ENCODE measurements at places on chromosomes 2 and 18. TPM values are rescaled to one million over a fixed set of nuclear protein-coding genes. Genes with fewer than 3 reads are reported as not detected.

DNA sequence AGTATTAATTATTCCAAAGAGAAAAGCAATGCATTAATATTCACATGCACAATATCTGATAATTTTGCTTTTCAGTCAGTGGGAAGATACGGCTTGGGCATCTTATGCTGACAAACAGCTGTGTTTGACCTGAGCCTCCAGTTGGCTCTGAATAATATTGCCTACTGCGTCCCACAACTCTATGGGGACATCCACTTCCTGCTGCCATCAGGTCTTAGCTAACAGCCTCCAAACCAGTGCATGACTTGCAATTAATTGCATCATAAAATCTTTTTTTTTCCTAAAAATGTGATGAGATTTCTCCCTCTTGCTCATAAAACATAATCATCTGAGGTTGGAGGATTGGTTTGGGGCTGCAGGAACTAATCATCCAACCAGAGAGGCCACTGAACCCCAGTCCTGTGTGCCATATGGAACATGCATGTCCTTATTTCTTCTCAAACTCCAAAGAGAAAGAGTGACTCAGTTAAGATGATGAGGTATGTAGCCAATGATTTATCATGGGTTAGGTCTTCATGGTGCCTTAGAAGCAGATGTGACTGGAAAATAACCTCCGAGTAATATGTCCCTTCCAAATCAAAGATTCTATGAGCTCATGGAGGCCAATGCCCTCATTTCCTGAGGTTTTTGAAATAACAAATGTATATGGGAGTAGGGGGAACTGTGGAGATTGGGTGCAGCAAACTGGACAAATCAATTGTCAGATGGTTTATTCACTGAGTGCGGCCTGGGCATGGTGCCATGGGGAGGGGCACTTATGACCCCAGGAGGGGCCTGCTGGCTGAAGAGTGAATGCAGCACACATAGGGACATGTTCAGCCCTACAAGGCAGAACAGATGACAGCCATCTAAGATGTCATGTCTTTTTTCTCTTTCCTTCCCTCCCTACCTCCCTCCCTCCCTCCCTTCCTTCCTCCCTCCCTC is 39.4 kb downstream of the EDAR start:
- no peak overlapping the region for H3K27ac ChIP-seq
- no peak overlapping the region for H3K4me3 ChIP-seq
- H3K27me3 ChIP-seq = no peaks in the 10 kb centered on the region

DNA sequence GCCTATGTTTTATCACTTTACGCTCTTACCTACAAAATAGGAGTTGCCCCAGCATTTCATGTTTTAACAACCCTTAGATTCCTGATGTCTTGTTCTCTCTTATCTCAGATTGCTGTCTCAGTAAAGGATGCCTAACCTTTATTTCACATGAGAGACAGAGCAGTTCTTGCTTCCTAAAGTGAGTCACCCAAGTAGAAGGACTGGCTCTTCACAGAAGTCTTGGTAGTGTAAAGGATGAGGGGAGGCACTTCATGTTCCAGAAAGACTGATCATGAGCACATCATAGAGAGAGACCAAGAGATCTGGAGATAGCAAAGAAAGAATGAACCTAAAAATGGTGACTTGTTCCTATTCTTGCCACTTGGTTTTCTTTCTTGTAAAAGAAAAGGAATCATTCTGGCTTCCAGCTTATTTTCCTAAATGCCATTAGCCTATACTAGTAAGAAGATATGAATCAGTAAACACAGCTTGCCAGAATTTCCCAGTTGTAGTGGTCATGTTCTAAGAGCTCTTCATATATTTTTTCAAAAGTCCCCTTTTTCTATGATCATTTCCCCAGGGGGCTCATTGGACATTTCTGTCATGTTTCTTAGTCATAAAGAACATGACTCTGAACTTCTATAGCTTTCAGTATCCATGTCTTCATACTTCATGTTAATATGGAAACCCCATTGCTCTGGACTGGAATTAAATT is 54.9 kb downstream of the MAPRE2 start:
- no peak overlapping the region for H3K27ac ChIP-seq
- H3K36me3 ChIP-seq = no peaks in the 10 kb centered on the region
- no peak overlapping the region for H3K4me3 ChIP-seq

Gene ST6GAL2
- total RNA-seq = 0.34 TPM

DNA sequence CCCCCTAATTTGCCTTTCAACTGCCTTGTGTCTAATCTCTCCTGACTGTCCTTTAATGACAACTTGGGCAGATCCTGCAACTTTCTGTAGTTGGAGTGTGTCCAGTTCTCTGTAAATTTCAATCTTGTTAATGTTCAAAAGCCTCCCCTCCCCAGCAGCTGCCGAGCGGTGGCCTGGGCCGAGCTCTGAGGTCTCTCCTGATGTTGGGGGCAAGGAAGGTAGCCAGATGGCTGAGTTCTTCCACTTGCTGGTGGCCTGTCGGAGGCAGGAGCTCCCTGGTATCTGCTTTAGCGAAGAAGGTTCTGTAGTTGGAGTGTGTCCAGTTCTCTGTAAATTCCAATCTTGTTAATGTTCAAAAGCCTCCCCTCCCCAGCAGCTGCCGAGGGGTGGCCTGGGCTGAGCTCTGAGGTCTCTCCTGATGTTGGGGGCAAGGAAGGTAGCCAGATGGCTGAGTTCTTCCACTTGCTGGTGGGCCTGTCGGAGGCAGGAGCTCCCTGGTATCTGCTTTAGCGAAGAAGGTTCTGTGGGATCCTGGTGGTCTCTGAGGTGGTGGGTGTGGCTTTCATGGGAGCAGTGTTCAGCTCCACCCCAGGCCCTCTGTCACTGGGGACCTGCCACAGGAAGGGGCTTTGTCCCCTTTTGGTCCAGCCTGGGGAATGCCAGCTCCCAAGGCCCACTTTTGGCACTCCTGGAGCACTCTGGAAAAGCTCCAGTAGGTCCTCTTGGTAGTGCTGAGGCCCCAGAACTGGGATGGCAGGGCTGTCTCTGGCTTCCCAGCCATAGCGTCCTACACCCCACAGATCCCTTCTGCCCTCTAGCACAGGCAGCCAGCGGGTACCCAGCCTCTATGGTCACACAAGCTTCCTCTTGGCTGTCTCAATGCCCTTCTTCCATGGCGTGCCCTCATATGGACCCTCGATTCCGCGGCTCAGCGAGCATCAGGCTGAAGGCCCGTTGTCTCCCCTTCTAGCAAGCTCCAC is 211.9 kb downstream of the ALPK2 start:
- H3K4me1 ChIP-seq = peaks cover 39% of the 10 kb centered on the region
- no peaks in the 10 kb centered on the region for H3K36me3 ChIP-seq
- H3K27ac ChIP-seq = peak overlapping the region; percentile 69

Gene SP140
- not detected for total RNA-seq

GRCh38 chr2:227829337-227829736 is 15.7 kb downstream of the CCL20 start:
- H3K27ac ChIP-seq = no peak overlapping the region
- H3K27me3 ChIP-seq = no peaks in the 10 kb centered on the region
- no peaks in the 10 kb centered on the region for H3K36me3 ChIP-seq

DNA sequence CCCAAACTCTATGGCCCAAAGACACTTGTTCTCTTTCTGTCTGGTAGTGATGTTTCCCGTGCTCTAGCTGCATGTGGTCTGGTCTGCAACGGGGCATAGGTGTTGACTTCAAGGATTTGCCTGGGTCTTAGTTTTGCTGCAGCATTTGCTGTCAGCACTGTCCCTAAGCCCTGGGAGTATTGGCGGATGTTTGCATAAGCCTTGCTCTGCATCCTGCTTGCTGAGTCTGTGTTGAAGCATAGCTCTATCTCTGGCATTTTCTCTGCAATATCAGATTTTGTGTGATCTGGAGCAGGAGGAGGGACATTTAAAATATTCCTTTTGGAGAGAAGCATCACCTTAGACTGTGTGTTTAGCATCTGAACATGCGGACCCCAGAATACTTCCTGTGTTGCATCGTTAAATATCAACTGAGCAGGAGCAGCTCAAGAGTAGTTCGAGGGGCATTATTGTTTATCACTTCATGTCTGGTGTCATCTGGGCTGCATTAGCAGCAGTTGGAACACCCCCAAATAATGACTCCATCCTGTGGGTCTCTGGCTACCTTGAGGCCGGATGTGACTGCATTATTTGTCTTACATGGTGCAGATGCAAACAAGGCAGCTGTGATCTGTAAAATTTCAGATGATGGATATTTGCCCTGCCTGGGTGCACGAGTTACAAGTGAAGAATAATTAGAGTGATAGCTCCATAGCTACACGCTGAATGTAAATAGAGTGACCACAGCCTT is 231.7 kb downstream of the TRIB2 start:
- H3K4me1 ChIP-seq = peaks cover 6% of the 10 kb centered on the region
- H3K4me3 ChIP-seq = no peak overlapping the region
- no peak for DNase-seq
- no peaks in the 10 kb centered on the region for H3K36me3 ChIP-seq

- peak; percentile 6 for DNase-seq
- no peaks in the 10 kb centered on the region for H3K27me3 ChIP-seq
- no peak overlapping the region for H3K4me3 ChIP-seq
- H3K4me1 ChIP-seq = no peaks in the 10 kb centered on the region
These were observed 17.6 kb downstream of the CTNNA2 start for GRCh38 chr2:79530443-79530842.
